GDM1 (cell line): ENCODE measurements at places on chromosomes 6 and 20.

DNA sequence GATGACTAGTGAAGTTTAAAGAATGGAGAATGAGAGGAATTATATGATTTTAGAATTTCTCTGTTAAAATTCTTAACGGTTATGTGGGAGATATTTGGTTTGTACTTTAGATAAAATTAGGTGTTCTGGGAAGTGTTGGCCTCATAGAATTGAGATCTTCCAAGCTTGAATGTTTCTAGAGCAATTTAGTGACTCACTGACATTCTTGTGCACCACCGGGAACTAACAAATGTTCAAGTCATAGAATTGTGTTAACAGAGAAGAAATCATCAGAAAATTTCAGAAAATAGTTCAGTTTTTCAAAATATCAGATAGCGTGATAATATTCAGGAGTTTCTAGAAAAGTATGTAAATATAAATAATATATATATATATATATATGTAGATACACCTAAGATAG, 67.9 kb upstream of the BMP5 start:
- no peak for DNase-seq

DNA sequence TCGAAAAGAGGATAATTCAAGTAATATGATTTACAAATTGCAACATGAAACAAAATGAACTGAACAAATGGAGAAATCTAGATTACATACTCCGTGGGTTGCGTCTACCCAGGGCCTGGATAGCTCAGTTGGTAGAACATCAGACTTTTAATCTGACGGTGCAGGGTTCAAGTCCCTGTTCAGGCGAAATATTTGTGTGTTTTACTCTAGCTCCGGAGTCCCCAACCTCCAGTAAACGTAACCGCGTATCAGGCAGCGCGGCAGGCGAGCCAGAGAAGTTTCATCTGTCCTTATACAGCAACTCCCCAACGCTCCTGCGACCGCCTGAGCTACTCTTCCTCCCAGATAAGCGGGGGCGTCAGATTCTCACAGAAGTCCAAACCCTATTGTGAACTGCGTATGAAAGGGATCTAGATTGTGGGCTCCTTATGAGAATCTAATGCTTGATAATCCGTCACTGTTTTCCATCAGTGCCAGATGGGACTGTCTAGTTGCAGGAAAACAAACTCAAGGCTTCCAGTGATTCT, 176.1 kb downstream of the TRIM27 start:
- DNase-seq: no peak

DNA sequence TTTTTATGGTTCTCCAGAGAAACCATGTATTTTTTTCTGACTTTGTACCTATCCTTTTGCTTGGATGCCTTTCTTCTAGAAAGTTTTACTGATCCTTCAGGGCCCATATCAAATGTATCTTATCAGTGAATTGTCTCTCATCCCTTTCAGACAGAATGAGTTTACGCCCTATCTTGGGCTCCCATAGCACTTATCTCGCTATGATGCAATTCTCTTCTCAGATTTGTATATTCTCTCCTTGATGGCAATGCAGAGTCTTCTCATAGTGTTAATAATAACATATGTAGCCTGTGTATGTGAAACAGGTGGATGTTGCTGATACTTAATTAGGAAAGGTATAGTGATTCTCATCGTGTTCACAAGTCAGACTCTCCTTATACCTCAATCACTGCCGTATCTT, 336.2 kb downstream of the UTRN start:
- no peak for DNase-seq

- no peak for DNase-seq
These were observed 140.9 kb downstream of the NCOA3 start for GRCh38 chr20:47642624-47643023.

GRCh38 chr20:57624124-57624523, 3.9 kb upstream of the ZBP1 start:
- DNase-seq: no peak

DNA sequence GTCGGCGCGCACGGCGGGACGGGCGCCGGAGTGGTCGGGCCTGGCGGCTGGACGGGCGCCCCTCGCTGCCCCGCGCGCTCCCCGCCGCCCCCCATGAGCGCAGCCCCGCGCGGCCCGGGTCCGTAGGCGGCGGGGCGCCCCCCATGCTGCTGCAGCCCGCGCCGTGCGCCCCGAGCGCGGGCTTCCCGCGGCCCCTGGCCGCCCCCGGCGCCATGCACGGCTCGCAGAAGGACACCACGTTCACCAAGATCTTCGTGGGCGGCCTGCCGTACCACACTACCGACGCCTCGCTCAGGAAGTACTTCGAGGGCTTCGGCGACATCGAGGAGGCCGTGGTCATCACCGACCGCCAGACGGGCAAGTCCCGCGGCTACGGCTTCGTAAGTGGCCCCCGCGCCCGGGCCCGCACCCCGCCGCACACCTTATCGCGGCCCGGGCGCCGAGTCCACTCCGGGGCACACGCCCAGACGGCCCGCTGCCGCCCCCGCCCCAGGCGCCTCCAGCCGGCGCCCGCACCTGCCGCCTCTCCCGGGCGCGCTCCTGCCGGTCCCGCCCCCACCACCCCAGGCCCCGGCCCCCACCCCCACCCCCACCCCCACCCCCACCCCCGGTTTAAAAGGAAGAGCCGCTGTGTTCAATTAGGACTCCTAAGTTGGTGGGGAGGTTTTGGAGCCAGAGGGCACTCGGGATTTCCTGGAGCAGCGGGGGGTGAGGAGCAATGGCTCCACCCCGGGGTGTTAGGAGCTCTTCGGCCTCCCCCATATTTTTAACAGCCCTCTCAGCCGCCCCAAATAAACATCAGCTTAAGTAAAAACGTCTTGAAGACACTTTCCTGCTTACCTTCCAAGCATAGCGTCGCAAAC, 474 bp downstream of the RBM38 start:
- no peak for DNase-seq

GRCh38 chr6:14787250-14787649, 458.6 kb upstream of the JARID2 start:
- DNase-seq: no peak

DNA sequence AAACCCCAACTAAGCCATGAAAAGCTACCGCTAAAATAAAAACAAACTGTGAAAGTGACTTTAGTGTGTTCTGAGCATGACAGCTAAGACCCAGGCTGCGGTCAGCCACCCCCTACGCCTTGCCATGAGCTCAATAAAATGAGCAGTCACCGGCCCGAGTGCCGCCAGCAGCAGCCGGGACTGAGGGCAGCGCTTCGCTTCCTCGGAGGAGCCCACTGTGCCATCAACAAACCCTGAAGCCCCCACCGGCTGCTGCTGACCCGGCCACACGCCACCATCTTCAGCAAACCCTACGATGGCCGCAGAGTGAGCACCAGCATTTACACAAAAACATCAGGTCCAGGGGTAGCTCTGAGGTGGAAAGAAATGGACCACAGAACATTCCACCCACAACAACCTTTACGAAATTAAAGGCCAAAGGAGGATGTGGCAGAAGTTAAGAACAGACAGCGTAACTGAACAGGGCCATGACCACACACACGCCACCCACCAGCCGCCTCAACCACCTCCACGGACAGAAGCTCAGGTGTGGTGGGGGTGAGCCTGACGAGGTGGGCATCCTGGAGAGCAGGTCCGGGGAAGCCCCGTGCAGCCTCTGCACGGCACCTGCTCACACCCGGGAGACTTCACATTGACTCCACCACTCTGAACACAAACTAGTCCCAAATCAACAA, 67.0 kb downstream of the THBS2 start:
- no peak for DNase-seq

DNA sequence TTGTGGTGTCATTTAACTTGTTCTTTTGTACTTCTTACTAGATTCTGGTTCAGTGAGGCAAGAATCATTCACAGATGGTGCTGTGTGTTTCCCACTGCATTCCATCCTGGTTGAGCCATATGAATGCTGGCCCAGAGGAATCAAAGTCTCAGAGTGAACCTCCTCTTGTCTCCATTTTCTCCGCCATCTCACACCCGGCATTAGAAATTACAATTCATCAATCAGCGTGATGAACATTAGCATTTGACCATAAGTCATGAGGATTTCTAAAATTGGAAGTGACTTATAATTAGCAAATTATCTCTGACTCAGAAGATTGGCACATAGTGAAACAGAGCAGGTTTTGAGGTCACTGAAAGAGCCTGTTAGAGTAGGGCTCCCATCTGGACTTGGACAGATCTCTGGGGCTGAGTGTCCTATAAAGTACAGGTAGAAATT, 25.2 kb downstream of the TNFAIP3 start:
- no peak for DNase-seq

GRCh38 chr6:44177691-44178423, 19.2 kb downstream of the CAPN11 start:
- no peak for DNase-seq

- no peak for DNase-seq
These were observed 149.7 kb upstream of the TNFAIP3 start for GRCh38 chr6:137717074-137718073.

DNA sequence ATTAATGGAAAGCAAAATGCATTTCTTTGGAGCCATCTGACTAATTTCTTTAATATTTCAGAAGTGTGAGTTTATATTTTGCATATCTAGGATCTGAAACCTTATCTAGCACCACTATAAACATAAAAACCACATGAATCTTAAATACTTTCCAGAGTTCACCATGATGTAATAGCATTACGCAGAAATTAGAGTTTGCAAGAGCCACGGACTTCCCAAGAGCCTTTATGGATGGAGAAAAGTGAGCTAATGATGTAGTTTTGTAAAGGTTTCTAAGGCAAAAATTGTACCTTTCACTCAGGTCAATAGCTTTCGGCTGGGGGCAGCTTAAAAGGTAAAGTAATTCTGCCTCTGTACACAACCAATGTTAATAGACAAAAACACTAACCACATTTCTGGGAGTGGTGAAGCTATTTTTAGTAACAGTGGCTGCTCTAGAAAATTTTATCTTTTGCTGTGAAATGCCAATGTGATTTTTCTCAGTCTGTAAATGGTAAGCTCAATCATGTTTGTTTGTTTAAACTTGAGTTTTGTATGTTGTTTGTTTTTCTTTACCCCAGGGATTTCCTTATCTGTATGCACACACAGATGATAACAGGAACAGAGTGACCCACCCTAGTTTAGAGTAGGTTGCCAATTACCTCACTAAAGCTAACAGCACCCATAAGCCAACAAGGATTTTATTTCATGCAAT, 80.5 kb downstream of the FILIP1 start:
- DNase-seq: no peak

DNA sequence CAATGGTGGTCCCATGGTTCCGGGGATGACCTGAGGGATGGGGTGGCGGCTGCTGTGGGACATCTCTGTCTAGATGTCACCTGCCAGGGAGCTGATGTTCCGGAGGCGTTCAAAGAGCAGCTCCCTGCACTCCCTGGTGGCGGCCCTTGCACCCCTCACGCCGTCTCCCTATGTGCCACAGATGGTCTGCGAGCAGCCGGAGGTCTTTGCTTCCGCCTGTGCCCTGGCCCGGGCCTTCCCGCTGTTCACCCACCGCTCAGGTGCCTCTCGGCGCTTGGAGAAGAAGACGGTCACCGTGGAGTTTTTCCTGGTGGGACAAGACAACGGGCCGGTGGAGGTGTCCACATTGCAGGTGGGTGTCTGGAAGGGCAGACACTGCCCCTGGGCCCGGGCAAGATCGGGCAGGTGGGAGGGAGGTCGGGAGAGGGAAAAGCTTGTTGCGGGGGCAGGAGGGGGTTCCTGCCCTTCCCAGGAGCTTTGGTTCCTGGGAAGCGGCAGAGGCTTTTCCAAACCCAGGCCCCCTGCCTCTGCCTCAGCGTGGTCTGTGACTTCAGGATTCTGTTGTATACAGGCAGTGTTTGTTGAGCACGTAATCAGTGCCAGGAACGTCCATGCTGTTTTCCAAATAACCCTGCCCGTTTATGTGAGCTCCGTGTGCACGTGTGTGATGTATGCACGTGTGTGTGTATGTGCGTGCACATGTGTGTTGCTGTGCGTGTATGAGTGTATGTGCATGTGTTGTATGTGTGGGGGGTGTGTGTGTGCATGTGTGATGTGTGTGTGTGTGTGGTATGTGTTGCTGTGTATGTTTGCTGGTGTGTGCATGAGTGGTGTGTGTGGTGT, 1.9 kb downstream of the NPEPL1 start:
- no peak for DNase-seq

DNA sequence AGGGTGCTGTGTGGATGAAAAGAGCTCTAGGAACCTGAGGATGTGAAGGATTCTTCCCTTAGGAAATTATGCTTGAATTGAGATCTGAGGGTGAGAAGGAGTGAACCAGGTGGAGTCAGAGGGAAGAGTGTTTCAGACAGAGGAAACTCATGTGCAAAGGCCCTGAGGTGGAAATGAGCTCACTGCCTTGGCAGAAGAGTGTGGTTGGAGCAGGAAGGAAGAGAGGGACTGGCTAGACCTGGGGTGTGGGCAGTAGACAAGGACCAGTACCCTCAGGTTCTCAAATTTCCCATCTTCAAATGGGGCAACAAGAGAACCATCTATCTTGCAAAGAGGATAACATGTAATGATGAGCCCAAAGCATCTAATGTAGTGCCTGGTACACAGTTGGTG, 24.0 kb upstream of the GTSF1L start:
- no peak for DNase-seq

DNA sequence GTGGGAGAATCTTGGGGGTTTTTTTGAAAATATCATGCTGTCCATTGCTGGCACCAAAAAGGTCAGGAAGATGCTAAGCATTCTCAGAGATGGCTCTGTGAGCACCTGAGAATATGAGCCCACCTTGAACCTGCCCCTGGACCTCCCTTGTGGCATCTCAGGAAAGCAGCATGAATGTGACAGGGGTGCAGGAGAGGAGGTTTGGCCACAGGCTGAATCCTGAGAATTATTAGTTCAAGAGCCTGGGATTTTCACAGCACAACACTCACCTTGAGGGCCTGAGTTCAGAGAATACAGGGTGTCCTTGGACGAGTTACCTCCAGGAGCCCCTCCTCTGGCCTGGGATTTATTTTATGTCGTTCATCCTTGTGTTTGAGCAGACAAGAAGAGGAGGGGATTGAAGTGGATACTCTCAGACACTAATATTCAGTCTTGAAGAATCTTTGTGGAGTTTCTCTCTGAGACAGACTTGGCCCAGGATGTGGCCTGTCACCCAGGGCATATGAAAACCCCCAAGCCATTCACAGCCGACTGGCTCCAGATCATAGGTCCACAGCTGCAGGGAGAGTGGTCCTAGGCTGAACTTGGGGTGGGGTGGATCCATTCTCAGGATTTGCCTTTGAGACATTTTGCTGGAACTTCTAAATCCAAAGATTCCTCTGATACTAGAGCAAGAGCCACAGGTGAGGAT, 390.8 kb downstream of the RNGTT start:
- DNase-seq: no peak

GRCh38 chr6:85353012-85353411, 96.9 kb upstream of the NT5E start:
- no peak for DNase-seq

DNA sequence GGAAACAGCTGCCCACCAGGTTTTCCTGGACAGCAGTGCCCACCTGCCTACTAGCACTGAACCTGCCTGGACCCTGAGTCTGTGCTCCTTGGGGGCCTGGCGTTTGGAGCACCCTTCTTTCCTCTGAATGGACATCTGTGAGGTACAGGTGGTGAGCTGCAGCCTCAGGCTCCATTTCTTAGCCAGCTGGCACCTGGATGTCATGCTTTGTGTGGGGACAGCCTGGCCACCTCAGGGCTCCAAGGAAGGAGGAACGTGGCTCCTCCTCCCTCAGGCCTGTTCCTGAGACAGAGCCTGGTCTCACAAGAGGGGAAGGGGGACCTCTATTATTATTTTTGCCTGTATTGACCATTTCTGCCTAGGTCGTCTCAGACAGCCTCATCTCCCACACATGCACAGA, 8.1 kb downstream of the TMEM151B start:
- no peak for DNase-seq

GRCh38 chr6:41226752-41227151, 1.4 kb upstream of the TREML4 start:
- no peak for DNase-seq
